ENCODE measurements at places on chromosomes 5 and 9.

- DNase-seq, result no peak
Observed at GRCh38 chr5:67887748-67888161, 327.8 kb upstream of the PIK3R1 start.

DNA sequence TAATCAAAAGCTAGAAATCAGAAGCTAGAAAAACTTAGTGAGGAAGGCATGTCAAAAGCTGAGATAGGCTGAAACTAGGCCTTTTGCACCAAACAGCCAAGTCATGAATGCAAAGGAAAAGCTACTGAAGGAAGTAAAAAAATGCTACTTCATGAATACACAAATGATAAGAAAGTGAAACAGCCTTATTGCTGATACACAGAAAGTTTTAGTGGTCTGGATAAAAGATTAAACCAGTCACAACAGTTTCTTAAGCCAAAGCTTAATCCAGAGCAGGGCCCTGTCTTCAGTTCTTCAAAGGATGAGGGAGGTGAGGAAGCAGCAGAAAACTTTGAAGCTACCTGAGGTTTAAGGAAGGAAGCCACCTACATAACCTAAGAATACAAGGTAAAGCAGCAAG, 102.5 kb upstream of the SH3GL2 start:
- DNase-seq, result no peak

GRCh38 chr5:17157916-17158529, 59.4 kb upstream of the BASP1 start:
- no peak for DNase-seq

DNA sequence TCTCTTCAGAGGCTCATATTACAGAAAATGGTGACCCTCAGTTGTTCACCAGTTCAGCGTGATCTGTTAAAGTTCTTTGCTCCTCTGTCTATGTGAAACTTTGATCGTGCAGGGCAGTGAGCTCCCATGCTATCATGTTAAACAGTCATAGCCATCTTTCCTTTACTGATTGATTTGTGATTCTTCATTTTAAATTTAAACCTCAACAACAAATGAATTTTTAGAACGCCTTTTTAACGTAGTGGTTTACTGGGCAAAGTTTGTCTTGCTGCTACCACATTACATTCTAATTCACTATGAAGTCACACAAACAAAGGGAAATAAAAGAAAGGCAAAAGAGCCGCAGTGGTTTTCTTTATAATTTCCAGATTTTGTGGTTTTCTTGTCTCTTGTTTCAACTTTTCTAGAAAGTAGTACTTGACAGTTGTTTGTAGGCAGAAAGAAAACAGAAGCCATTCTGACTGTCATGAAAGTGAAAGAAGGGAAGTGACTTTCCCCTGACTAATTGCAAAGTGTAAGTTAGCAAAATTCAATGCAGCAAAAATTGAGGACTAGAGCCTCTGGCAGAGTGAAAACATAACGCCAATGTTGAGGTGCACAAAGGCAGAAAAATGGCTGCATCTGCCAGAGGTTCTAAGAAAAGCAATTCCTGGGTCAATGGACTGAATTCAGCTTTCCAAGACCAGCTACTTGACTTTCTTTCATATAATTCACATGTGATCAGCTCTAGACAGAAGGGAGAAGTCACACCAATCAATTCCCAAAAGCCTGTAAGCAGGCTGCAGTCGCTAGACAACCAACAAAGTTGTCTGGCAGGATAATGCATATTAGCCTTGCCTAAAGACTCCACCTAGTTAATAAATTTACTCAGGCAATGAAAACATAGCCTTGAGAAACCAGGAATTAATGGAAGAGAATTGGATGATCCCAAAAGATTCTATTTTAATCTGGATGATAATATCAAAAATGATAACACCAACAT, 7.1 kb upstream of the IFNA6 start:
- no peak for DNase-seq

GRCh38 chr9:37417252-37417803, 5.2 kb upstream of the GRHPR start:
- DNase-seq, result no peak

DNA sequence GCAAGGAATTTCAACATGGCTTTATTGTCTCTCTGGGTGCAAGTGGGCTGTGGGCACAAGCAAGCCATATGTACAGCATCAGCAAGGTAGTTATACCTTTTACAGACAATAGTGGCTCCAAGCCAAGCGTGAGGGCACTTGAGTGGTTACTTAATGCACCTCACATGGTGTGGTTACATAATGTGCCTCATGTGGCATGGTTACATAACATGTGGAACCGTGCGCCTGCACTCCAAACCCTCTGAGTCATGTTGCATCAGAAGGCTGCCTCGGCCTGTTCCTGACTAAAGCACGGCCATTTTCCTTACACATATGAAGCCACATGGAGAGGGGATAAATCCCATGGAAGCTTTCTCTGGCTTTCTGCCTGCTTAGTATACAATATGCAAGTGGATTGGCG, 150.9 kb downstream of the OSTF1 start:
- DNase-seq, result no peak

GRCh38 chr9:110835404-110835803, 166.8 kb downstream of the MUSK start:
- no peak for DNase-seq

GRCh38 chr5:151657114-151657513, 29.6 kb downstream of the SPARC start:
- no peak for DNase-seq

DNA sequence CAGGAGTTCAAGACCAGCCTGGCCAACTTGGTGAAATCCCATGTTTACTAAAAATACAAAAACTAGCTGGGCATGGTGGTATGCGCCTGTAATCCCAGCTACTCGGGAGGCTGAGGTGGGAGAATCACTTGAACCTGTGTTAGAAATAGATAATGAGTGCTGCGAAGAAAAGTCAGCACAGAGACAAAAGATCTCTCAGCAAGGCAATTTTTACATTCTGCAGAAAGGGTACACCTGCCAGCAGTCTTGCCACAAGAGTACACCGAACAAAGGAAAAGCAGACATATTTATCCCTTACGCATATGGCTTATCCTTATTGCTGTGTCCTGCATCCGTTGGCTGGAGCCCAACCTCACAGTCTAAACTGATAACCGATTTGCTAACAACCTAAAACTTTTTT, 16.2 kb upstream of the GPBP1 start:
- no peak for DNase-seq

GRCh38 chr5:139638090-139638735, 9.9 kb upstream of the CXXC5 start:
- no peak for DNase-seq

- DNase-seq, result no peak
Observed at GRCh38 chr9:96173640-96174039, 128.3 kb downstream of the HSD17B3 start.

DNA sequence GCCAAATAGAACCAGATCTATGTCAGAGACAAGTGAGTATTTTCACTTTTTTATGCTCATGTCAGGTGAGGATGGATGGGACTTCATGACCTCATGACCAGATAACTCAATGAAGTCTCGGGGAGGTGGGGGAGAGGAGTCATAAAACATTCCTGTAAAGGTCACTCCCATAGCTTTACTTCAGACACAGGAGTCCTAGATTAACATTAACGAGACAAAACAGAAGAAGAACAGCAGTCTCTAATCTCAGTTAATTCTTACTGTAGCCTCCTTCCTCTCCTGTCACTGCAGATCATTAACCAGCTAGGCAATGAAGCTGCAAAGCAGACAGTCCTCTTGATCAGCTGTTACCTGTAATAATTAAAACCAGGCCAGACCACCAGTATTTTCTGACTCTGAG, 11.2 kb downstream of the CRHBP start:
- no peak for DNase-seq

DNA sequence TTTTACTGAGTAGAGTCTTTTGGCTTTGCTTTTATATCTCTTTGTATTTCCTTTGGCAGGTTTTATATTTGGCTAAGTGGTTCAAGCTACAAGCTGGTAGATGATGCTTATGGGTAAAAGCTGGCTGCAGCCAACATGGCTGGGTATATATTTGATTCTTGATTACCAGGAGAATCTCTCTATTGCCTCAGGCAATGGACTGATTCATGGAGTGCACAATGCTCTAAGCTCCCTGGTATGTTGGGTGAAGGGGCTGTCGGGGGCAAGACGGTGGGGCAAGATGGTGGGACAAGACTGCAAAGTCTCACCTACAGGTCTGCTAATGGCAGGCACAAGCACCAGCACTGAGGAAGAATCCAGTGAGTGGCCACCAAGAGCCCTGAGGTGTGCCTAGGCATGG, 366.6 kb downstream of the DMAC1 start:
- no peak for DNase-seq

GRCh38 chr9:33452828-33453271, 5.5 kb upstream of the AQP3 start:
- peak; percentile 54 for DNase-seq

- peak; percentile 46 for DNase-seq
Observed at GRCh38 chr5:88690409-88691229, 192.4 kb downstream of the MEF2C start.

- no peak for DNase-seq
Observed at GRCh38 chr5:164148292-164148691, 642.9 kb downstream of the MAT2B start.

GRCh38 chr5:101897914-101898313, 398.2 kb downstream of the SLCO4C1 start:
- no peak for DNase-seq

DNA sequence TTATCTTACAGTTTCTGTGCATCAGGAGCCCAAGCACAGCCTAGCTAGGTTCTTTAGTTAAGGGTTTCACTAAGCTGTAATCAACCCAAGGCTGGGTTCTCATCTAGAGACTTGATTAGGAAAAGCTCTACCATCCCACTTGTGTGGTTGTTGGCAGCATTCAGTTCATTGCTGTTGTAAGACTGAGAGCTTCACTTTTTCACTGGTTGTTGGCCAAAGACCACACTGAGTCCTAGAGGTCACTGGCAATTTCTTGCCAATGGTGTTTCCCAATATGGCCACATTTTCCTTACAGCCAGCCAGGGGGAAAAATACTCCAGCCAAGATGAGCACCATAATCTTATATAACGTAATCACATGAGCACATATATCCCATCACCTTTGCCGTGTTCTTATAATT, 74.3 kb downstream of the SMIM15 start:
- DNase-seq, result no peak

- DNase-seq, result no peak
Observed at GRCh38 chr5:14202462-14202861, 59.3 kb downstream of the TRIO start.

DNA sequence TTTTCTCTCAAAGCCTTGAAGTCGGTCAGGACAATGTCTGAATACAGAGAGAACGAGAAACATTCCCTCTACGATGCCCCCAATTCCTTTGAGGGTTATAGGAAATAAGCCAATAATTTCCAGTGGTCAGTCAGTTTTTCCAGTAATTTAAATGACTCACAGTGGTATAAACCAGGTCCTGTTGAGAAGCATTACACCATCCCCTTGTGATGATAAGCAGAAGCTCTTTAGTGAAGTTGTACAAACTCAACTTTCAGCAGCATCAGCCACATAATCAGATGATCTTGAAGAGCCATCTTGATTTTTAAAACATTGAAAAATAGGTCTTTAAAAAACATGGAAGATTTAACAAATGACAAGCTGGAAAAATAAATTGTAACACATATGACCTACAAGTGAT, 173.9 kb upstream of the ZNF462 start:
- no peak for DNase-seq

- no peak for DNase-seq
Observed at GRCh38 chr5:94694671-94695070, 76.2 kb downstream of the SLF1 start.

- no peak for DNase-seq
Observed at GRCh38 chr5:127898551-127899213, 184.9 kb upstream of the SLC12A2 start.

DNA sequence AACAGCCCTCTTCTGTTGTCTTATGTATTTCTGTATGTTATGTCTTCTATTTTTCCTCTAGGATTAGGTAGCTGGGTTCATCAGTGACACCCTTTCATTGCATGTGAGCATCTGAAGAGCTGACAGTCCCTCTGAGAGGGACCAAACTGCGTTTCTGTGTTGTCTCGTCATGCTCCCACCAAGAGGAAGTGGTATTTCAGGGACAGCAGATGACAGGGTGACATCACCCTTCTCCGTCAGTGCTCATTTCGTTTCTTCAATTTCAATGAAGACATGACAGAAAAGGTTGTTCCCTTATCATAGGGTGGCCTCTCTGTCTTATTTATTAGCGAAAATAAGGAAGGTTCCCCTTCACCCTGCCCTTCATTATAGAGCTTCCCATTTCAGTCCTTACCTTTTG, 225.9 kb upstream of the NR4A3 start:
- DNase-seq, result no peak

DNA sequence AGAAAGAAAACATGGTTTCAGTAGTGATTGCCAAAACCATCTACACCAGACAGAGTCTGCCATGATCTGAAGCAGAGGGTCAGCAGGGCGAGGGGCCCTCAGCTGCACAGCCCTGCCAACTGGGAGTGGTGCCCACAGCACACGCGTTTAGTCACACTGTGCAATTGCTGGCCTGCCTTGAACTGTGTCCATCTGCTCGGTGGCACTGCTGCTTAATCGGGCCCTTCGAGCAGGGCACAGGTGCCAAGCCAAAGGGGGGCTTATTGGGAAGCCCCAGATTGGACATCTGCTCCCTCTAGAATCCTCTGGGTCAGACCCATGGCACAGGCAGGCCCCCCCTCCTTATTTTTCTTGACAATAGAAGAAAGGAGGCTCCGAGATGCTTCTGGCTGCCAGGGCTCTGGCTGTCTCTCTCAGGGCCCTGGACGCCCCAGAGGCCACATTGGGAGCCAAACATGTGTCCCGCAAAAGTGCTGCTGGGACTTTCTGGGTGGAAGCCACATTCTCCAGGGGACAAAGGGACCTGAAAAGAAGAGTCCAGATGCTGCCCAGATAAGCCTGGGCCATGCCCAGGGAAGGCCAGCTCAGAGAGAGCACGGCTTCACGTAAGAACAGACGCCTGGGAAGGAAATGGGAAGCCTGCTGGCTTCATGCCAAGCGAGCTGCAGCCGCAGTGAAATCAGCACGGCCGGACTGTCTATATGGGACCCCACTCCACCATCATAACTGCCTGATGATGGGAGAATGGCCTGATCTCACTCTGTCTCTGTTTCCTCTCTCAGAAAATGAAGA, 349.2 kb downstream of the GADD45G start:
- no peak for DNase-seq

- no peak for DNase-seq
Observed at GRCh38 chr9:8868632-8869031, 1069.1 kb upstream of the DMAC1 start.

GRCh38 chr5:100902440-100903038, 543 bp downstream of the ST8SIA4 start:
- no peak for DNase-seq

DNA sequence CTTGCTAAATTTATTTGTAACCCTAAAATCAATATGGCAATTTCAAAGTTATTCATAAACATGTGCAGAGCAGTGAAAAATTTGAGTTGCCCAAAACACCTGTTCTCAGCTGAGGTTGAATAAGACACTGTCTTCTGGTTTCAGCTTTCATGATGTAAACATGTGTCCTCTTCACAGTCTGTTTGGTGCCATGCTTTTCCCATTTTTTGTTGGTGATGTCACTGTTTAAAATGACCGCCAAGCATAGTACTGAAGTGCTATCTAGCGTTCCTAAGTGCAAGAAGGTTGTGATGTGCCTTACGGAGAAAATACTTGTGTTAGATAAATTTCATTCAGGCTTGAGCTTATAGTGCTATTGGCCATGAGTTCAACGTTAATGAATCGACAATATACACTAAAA, 580.8 kb downstream of the ACTL7B start:
- no peak for DNase-seq

Data from stimulated activated CD4-positive, alpha-beta T cell treated with anti-CD3 and anti-CD28 coated beads, Interleukin-4, amount 100 ng/mL, for 4 hours (primary cell).